ENCODE measurements at places on chromosomes 16 and 17. TPM values are rescaled to one million over a fixed set of nuclear protein-coding genes. Genes with fewer than 3 reads are reported as not detected.

DNA sequence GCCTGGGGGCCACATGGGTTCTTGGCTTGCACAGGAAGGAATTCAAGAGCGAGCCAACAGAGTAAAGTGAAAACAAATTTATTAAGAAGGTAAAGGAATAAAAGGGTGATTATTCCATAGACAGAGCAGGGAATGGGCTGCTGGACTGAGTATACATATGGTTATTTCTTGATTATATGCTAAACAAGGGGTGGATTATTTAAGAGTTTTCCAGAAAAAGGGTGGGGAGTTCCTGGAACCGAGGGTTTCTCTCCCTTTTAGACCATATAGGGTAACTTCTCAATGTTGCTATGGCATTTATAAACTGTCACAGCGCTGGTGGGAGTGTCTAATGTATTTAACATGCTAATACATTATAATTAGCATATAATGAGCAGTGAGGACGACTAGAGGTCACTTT lies 2.0 kb downstream of the MMP2 start:
- no peak for DNase-seq

ELMO3 gene
- polyA plus RNA-seq, result 37.4 TPM

SLX4 gene
- polyA plus RNA-seq, result 1.2 TPM

- no peak for DNase-seq
These were observed 16.9 kb downstream of the PLCG2 start for GRCh38 chr16:81796035-81796434.

- peak; percentile 81 for DNase-seq
These were observed 7.4 kb upstream of the FLYWCH1 start for GRCh38 chr16:2904100-2904921.

GRCh38 chr17:71530248-71530647 lies 590.6 kb upstream of the SOX9 start:
- DNase-seq, result peak; percentile 99

GRCh38 chr16:13426269-13426668 lies 493.7 kb upstream of the ERCC4 start:
- DNase-seq, result no peak

KRT25 gene
- not detected for polyA plus RNA-seq

CSH1 gene
- not detected for polyA plus RNA-seq

DNA sequence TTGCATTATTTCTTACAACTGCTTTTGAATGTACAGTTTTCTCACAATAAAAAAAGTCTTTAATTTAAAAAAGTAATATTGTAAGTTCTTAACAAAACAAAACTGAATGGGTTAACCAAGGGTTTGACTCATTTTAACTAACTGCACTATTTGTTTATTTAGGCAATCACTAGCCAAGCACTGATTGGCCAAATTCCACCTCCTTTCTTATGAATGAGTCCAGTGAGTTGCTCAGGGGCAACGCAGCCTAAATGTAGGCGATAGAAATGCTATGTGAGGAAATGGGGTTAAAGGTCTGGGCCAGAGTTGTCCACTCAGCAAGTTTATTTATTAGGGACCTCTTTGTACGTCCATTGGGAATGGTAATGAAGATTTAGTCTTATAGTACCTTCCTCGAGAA lies 89.6 kb upstream of the MAF start:
- no peak for DNase-seq

GRCh38 chr17:58394534-58395223 lies 22.7 kb downstream of the RNF43 start:
- peak; percentile 68 for DNase-seq

- no peak for DNase-seq
These were observed 28.2 kb downstream of the MRC2 start for GRCh38 chr17:62655656-62656055.

DNA sequence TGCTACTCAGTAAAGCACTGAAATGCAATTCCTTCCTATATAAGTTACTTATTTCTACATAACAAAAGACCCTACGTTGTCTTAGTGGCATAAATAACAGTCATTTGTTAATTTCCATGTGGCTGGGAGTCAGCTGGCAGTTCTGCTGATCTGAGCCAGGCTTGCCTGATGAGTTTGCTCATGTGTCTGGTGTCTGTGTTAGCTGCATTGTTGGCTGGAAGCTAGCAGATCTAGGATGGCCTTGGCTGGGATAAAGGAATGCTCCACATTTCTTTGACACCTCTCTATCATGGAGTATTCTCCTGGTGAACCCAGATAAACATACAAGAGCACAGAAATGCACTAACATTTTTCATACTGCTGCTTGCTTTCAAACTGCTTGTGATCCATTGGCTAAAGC lies 264.4 kb upstream of the MON1B start:
- DNase-seq, result no peak

CORO1A gene
- polyA plus RNA-seq, result 42.9 TPM

RASL10B gene
- polyA plus RNA-seq, result 0.07 TPM

DNA sequence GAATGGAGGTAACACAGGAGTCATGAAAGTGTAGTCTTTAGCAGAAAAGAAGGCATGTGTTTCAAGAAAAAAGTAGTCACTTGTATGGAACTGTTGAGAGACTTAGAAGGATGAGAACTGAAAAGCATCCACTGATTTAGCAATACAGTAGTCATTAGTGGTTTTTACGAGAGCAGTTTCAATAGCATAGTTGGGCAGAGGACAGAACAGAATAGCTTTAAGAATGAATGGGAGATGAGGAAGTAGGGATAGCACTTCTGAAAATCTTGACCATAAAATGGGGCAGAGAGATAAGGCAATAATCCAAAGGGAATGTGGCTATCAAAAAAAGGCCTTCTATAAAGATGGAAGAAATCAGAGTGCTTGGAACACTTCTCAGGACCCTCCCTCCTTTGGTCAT lies 64.8 kb upstream of the C17orf78 start:
- DNase-seq, result no peak

DNA sequence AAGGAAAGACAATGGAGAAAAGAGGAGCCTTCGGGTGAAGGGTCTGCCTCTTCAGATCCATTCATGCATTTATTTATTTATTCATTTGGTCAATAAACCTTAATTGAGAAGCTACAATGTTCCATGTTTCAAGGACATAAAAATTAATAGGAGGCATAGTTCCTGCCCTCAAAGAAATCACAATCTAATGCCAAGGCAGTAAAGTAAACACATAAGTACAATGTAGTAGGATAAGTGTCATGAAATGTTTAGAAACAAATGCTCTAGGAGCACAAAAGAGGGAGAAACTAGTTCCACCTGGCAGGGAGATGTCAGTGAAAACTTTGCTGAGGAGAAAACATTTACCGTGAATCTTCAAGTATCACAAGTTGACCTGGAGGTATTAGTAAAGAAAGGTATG lies 103.5 kb upstream of the NOG start:
- no peak for DNase-seq

TBX4 gene
- 0.03 TPM for polyA plus RNA-seq

- no peak for DNase-seq
These were observed 42.1 kb upstream of the SSTR5 start for GRCh38 chr16:1030473-1030901.

DNA sequence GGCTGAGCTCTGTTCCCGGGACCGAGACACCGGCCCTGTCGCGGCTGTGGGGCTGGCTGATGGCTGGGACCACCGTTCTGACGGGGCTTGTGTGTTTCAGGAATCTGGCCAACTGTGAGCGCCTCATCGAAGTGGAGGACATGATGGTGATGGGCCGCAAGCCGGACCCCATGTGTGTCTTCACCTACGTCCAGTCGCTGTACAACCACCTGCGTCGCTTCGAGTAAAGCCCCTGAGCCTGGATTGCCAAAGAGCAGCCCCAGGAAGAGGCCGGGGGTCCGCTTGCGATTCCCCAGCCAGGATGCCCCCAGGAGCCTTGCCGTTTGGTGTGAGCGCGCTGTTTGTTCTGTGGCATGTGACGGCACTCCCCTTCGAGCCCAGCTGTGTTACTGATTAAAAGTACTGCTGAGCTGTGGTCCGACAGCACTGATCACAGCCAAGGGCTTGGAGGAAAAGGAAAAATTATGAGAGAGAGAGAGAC lies 23.0 kb downstream of the SMTNL2 start:
- DNase-seq, result no peak

NOG gene
- polyA plus RNA-seq, result 3.6 TPM

DNA sequence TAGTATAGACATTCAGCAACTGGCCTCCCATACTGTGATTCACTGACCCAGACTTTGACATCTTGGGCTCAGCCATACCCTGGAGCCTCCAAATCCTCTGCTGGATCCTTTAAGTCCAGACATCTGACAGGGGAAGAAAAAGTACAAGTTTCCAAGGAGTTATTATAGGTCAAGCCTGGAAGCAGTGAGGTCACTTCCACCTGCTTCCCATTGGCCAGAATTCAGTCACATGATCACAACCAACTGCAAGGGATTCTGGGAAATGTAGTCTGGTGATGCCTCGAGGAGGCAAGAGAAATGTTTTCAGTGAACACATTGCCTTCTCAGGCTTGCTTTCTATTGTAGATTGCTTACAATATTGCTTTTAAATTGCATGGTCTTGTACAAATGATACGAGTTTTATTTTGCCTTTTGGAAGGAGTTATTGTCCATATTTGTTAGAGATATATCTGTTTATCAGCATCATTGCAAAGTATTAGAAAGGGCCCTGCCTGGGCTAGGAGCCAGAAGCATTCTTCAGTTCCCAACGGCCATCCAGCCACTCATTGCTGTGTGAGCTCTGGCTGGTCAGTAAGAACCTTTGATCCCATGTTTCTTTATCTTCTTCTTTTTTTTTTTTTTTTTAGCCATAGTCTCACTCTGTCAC lies 696.9 kb downstream of the WWOX start:
- DNase-seq, result no peak

DNA sequence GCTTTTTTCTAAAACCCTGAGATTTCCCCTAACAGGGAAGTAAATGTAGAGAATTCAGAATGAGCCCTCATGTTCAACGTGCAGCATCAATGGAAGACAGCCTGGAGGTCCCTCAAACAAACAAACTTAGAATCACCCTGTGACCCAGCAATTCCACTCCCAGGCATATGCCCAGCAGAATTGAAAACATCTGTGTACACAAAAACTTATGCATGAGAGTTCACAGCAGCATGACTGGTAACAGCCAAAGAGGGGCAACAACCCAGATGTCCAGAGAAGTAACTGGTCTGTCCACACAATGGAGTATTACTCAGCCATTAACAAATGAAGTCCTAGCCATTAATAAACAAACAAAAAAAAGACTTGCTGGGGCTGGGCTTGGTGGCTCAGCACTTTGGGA lies 252.7 kb downstream of the PARN start:
- no peak for DNase-seq

- peak; percentile 45 for DNase-seq
These were observed 1.2 kb downstream of the G6PC3 start for GRCh38 chr17:44071772-44072171.

GRCh38 chr16:1275791-1276579 lies 20.1 kb downstream of the TPSD1 start:
- no peak for DNase-seq

- DNase-seq, result no peak
These were observed 858 bp downstream of the SKAP1 start for GRCh38 chr17:48429156-48429555.

- DNase-seq, result peak; percentile 95
These were observed 2.2 kb downstream of the JUP start for GRCh38 chr17:41784207-41784744.

CMTM2 gene
- polyA plus RNA-seq, result 0.08 TPM

TBC1D26 gene
- not detected for polyA plus RNA-seq

OR3A1 gene
- polyA plus RNA-seq, result not detected

GRCh38 chr17:7915179-7915610 lies 894 bp downstream of the RNF227 start:
- no peak for DNase-seq

DNA sequence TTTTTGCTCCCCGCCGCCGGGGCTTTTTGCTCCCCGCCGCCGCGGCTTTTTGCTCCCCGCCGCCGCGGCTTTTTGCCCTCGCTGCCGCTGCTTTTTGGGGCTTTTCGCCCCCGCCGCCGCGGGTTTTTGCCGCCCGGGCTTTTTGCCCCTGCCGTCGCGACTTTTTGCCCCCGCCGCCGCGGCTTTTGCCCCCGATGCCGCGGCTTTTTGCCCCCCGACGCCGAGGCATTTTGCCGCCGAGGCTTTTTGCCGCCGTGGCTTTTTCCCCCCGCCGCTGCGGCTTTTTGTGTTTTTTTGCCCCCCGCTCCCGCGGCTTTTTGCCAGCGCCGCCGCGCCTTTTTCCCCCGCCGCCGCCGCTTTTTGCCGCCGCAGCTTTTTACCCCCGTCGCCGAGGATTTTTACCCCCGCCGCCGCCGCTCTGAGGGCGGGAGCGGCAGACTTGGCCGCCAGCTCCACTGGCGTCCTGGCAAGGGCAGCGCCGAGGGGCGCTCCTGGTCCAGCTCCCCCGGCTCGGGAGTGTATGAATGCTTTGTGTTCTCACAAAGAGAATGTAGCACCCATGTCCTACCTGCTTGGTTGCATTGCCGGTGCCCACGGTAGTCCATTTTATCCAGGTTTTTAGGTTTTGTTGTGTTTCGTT lies 151.7 kb downstream of the KCNJ18 start:
- no peak for DNase-seq

DNA sequence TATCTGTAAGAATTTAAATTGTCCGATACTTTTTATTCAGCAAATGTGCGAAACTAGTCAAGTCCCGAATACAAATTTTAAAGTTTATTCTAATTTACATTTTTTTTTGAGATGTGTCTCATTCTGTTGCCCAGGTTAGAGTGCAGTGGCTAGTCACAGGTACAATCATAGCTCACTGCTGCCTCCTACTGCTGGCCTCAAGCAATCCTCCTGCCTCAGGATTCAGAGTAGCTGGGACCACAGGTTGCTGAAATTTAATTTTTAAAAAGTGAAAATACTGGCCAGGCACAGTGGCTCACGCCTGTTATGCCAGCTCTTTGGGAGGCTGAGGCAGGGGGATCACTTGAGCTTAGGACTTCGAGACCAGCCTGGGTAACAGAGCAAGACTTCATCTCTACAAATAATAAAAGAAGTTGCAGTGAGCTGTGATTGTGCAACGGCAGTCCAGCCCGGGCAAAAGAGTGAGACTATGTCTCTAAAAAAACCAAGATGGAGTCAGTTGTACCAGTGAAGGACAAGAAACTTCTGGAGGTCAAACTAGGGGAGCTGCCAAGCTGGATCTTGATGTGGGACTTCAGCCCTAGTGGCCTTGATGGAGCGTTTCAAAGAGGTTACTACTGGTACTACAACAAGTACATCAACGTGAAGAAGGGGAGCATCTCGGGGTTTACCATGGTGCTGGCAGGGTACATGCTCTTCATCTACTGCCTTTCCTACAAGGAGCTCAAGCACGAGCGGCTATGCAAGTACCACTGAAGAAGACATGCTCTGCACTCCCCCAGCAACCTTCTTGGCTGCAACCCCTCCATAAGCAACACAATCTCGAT lies 5.6 kb downstream of the POLG2 start:
- DNase-seq, result no peak

- DNase-seq, result peak; percentile 33
These were observed 200.8 kb downstream of the PRKCB start for GRCh38 chr16:24036614-24037013.

STH gene
- not detected for polyA plus RNA-seq

KCNH6 gene
- polyA plus RNA-seq, result not detected

GRCh38 chr16:645852-646678 lies 3.1 kb upstream of the WDR90 start:
- no peak for DNase-seq

All from mammary epithelial cell (primary cell).